ENCODE measurements at places on chromosomes 5 and 9.
A peak's percentile ranks its signal among the peaks of the same experiment; 100 is the strongest.

- DNase-seq: no peak
Observed at GRCh38 chr5:1966461-1966860, 83.7 kb upstream of the IRX4 start.

DNA sequence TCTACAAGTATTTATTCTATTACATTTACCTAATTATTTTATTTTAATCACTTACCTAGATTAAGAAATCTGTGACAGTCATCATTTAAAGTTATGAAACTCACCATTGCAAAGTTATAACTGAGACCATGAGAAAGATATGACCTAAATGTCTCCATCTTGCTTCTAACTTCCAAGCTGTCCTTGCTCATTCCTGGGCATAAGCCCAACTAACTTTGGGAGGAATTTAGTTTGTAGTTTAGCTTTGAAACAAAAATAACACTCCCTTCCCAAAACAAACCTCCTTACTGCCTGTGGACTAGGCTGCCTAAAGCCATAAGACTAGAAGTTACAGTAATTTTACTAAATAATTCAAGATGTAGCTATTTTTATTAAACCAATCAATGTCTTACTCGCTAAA lies 195.6 kb upstream of the RAI14 start:
- no peak for DNase-seq

DNA sequence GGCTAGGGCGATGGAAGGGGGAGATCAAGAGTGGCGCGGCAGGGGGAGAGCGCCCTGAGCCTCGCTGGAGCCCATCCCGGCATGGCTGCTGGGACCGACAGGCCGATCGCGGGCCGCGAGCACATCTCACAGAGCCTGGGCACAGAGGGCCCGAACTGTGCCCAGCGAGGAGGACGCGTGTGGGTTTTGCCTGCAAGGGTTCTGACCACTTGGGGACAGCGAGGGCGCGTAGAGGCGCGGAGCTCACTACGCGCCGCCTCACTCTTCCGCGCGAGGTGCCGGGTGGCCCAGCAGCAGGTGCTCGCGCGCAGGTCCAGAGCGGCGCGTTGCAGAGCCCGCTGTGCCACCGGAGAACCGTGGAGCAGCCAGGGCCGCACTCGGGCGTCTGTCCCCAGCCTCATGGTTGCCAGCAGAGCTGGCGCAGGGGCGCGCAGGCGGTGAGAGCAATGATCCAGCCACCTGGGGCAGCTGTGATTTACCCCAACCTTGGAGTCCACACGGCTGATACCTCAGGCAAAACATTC lies 16.3 kb upstream of the PITX1 start:
- DNase-seq: no peak

- DNase-seq: no peak
Observed at GRCh38 chr5:145540375-145540774, 294.8 kb downstream of the PRELID2 start.

- DNase-seq: no peak
Observed at GRCh38 chr5:7269591-7270274, 126.2 kb upstream of the ADCY2 start.

- DNase-seq: peak; percentile 92
Observed at GRCh38 chr9:105405514-105406131, 42.2 kb upstream of the FSD1L start.

DNA sequence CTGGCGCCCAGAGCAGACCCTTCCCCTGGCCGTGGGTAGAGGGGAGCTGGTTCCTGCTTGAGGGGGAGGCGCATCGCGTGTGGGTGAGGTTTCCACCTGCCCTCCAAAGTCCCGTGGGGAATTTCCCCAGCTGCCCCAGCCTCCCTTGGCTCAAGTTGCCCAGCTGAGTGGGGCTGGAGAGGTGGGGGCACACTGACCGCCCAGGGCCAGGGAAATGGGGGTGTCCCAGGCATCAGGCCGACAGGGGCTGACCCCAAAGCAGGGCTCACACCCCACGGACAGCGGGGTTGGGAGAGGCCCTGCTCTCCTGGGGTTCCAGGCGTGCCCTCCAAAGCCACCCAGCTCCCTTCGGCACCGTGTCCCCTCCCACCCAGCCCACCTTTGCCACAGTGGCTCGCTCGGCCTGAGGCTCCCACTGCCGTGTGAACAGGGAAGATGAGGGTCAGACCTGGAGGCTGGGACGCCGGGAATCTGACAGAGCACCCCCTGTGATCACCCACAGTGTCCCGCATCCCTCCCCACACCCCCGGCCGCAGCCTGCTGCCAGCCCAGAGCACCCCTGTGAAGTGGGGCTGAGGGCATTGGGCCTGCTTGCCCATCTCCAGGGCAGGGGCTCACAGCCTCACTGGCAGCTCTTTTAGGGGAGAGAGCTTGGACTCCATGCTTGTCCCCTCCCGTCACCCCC lies 933 bp upstream of the EGFL7 start:
- no peak for DNase-seq

- DNase-seq: no peak
Observed at GRCh38 chr5:378976-379742, 57.6 kb downstream of the AHRR start.

- DNase-seq: peak; percentile 35
Observed at GRCh38 chr5:36751886-36752285, 124.7 kb upstream of the NIPBL start.

DNA sequence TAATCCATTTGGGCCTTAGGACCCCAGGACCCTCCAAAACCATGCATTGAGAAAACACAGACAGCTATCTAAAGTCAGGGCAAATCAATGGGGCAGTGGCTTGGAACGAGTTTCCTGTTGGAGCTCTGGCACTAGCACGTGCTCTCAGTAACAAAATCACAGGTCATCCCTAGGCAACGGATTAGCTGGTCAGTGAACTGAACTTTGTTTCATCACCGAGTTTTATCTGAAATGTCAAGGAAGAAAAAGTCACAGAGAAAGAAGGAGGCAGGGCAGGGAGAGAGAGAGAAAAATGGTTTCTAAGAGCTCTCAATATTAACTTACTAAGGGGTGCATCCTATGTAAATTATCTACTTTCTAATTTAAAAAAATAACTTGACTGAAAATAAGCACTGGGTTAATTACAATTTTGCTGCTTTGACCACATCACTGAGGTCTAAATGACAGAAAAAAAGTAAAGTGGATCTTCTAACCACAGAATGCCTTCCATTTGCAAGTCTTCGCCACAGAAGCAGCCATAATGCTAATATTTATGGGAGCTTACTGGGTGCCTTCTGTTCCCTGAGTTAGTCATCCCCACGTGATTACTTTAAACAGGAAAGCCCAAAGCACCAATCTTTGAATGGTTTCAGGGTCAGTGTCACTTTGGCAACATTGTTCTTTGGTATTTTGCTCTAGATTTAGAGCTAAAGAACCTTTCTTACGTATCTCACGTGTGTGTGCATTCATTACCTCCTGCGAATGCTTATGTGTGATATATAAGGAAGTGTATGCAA lies 503.9 kb downstream of the RASEF start:
- DNase-seq: no peak

- DNase-seq: no peak
Observed at GRCh38 chr9:14277244-14277643, 36.7 kb downstream of the NFIB start.

GRCh38 chr9:77614645-77615044 lies 33.5 kb downstream of the GNA14 start:
- DNase-seq: no peak

- no peak for DNase-seq
Observed at GRCh38 chr9:23769307-23769935, 56.6 kb downstream of the ELAVL2 start.
